NCI-H1105 (cell line): ENCODE measurements at places on chromosomes 7 and 10.

DNA sequence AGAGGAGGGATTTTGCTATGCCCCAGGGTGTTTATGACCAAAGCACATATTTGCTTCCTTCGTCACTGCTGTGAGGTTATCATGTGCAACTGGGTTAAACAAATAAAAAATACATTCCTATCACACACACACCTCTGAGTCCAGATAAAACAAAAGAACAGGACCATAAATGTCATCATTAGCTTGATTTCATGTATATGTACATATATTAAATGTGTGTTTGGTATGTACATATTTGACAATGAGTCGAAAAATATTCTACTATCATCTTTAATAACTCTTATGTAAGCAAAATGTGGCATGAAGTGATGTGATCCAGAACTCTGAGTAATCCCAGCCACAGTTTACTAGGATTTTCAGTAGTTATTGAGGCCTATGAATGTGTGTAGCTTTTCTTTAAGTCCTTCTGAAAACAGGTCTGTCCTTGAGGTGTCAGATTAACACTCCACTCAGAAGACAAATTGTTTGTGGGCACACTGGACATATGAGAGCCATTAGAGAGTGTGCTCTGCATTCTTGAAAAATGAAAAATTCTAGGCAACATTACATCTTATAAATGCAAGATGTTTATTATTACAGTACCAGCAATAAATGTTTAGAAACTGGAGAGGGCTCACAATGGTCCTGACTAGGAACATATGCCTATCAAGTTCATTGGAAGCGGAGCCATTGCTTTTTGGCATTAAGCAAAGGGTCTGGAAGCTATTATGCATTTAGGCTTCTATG is 335.1 kb upstream of the SEMA3A start:
- DNase-seq = no peak

- no peak for DNase-seq
These were observed 12.2 kb upstream of the CLEC2L start for GRCh38 chr7:139511315-139511714.

DNA sequence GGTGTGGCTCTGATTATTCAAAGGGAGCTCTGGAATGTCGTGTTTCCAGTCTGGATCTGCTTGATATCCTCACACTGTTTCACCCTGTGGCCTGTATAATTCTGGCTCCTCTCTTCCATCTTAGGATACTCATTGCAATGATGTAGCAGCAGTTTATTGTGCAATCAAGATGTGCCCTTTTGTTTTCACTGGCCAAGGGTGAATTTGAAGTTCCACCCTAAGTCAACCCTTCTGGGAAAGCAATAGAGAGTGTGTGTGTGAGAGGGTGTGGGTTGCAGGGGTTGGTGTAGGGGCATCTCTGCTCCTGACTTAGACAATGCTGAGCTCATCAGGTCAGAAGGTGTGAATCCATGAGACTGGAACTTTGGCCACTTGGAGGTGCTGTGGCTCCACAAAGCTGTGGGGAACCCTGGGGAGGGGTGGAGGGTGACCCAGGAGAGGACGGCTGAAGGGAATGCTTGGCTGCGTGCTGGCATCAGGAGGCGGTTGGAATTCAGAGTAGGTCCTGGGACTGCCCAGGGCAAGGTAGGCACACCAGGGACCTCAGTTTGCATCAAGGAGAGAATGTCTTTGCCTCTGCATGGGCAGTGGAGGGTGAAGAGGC is 118.0 kb upstream of the PRSS58 start:
- DNase-seq = no peak

GRCh38 chr7:124247691-124248090 is 214.8 kb upstream of the TMEM229A start:
- DNase-seq = no peak

DNA sequence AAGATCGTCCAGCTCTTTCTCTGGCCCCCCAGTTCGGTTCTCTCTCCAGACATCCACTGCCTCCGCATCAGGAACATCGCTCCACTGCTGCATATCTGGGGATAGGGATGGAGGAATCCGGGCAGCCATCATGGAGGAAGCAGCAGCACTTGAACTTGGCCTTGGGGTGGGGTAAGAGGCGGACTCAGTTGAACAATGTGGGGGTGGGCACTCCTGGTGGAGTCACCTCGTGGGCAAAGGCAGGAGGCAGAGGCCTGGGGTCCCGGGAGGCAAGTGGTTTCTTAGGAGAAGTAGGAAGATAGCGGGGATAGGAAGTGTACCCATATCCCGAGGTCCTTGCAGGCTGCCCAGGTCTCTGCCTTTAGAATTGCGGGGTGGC is 98.3 kb downstream of the CHST15 start:
- no peak for DNase-seq
